ENCODE measurements at places on chromosomes 4 and X.

GRCh38 chr4:121822796-121823504 lies 733 bp downstream of the CCNA2 start:
- DNase-seq = no peak

DNA sequence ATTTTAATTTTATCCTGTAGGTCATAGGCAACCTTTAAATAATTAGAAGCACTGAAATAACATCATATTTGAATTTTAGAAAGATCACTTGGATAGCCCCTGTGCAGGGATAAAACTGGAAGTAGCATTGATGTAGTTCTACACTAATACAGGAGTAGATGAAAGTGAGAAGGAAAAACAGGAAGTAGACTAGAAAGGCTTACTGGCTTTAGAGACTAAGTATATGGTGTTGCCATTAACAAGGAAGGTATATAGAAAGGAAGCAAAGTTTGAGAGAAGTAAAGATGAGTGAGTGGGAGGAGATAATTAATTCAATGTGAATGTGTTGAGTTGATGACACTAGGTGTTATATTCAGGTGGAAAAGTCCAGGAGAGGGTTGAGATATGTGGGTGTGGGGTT lies 73.1 kb upstream of the EPGN start:
- no peak for DNase-seq

GRCh38 chr4:48554606-48555005 lies 64.6 kb downstream of the ZAR1 start:
- DNase-seq = no peak

DNA sequence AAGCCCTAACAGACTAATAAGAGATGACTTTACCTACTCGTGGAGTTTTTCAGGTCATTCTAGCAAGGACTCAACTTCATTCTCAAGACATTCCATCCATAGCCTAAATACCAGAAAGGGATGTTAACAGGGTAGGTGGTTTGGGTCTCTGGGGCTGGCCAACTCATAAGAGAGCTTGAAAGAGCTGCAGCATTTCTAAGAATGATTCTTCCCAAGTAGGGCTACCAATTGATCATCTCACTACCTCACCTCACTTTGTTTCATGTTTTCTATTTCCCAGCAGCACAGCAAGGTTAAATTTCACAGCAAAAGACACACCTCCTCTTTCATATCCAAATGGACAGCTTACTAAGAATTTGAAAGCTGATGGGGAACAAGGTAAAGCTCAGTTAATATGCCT lies 614.8 kb upstream of the DIPK2B start:
- DNase-seq = no peak

GRCh38 chr4:56704089-56704871 lies 23.2 kb upstream of the HOPX start:
- DNase-seq = no peak

- DNase-seq = peak; percentile 46
These were observed 244.2 kb upstream of the MAB21L2 start for GRCh38 chr4:150337734-150338133.

DNA sequence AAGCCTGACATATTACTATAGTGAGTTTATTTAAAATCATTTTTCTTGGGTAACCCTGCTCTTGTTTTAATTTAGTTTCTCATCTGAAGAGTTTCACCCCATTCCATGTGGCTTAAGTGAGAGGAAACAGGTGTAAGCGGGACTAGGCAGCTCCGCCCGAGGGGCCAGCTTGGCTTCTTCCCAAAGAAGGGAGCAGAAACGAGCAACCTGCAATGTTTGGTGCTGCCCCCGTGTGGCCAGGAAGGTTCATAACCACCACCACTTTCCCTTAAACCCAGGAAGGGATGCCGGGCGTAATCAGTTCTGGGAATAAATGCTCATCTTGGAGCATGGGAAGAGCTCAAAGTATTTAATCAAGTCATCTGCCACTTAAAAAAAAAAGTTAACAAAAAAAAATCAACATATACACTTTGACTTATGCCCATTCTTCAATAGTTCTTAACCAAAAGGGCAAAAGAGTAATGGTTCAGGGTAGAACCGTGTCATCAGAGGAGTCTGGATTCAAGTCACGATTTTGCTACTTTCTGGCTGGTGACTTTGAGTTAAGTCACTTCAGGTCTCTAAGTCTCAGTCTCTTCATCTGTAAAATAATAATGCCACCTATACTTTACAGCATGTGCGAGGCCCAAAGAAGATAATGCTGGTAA lies 147.9 kb downstream of the NSUN7 start:
- peak; percentile 19 for DNase-seq

DNA sequence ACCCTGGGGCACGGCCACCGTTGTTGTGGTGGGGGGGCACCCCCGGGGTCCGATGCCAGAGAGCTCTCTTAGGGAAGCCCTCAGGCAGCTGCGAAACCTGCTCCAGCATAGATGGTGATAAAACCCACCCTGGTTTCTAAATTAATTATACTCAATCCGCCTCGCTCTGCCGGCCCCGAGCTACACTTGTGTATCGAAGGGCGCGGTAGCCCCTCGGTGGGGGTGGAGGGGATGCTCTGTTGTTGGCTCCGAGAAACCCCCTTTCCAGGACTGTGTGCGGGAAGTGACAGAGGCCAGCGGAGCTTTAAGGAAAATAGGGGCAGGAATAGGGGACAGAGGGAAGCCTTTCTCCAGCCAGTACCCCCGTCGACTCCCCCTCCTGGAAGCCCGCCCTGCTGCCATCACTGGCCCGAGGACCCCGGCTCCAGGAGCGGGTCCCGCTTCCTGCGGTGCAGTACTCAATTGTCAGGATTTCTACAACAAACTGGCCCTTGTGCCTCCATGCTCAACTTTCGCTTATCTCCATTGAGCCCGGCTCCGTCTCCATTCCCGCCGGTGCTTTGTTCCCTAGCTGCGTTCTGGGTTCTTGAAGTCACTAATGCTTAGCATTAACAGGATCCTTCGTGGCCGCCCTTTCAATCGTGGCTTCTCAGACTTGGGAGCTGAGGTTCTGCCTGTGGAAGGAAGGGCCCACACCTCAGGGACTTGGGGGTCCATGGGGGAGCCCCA lies 408.2 kb downstream of the BCOR start:
- no peak for DNase-seq

- no peak for DNase-seq
These were observed 154.5 kb upstream of the SLC4A4 start for GRCh38 chr4:71184195-71184781.

GRCh38 chrX:5113128-5113527 lies 1115.5 kb downstream of the NLGN4X start:
- DNase-seq = no peak

GRCh38 chrX:55783723-55784122 lies 66.2 kb downstream of the RRAGB start:
- DNase-seq = no peak

DNA sequence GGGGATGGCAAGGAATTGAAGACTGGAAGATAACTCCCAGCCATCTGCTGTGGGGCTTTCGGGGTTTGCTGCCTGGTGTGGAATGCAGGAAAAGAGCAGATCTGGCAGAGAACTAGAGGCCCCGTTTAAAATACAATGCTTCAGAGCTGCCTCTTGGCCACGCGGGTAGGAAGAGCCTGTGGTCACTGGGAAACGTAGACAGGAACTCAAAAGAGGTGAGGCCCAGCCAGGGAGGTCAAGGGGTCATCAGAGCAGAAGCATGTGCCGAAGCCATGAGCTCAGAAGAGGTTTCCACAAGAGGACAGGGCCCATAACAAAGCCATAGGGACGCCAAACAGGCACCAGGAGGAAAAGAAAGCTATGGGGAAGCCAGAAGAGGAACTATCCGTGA lies 14.5 kb upstream of the STS start:
- no peak for DNase-seq

DNA sequence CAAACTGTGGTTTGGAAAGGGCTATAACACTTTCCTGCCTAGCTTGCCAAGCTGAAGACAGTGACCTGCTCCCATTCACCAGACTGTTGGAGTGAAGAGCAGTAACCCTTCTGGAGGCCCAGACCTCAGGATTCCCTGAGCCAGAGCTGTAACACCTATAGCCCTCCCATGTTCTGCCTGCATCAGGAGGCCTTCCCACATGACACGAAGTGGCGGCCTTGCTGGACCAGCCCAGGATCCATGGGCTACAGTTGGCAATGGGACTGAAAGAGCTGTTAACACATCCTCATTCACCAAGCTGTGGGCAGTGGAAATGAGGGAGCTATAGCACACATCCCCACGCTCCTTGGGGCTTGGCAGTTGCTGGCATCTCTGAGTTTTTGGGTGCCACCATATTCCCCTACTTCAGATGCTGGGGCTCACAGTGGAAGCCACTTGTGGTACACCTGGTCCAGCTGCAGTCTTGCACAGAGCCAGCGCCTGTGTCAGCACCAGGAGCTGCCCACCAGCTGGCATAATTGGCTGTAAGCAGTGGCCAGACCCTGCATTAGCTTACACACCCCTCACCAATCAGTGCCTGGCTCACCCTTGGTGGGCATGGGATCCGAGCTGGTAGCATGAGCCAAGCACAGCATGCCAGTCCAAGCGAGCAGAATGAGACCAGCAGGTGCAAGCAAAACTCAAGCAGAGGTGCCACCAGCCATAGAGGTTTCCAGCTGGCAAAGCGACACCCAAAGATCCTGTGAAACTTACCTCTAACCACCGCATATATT lies 1029.3 kb downstream of the TECRL start:
- DNase-seq = no peak

DNA sequence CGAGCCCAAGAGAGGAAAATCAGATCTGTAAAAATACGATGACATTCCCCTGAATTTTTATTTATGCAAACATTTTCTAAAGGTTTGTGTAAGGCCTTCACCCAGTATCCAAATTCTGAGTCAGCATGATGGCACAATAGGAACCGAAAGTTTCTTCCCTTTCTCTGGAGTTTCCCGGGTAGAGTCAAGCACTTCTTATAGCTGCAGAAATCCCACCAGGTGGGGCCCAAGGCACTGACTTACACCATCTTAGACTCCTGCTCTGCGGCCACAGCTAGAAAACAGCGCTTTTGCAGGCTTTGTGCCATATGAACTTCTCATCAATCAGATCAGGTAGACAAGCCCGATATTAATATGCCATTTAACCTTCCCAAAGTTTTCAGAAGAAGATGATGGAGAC lies 13.4 kb downstream of the LEF1 start:
- no peak for DNase-seq

DNA sequence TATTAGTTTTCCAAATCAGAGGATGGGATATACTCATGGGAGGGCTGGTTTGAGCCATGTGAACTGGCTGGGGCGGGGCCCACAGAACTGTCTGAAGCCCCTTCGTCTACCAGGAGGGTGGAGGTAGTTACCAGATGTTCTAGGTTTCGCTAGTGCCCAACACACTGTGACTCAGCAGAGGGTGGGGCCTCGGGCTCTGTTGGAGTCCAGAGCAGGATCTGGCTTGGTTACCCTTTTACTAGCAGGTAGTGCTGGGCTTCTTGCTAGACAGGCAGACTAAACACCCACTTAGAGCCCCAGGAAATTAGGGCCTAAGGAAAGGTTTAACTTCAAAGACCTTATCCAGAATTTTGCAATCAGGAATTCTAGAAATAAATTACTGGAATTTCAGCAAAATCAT lies 56.2 kb upstream of the CHRDL1 start:
- DNase-seq = no peak

DNA sequence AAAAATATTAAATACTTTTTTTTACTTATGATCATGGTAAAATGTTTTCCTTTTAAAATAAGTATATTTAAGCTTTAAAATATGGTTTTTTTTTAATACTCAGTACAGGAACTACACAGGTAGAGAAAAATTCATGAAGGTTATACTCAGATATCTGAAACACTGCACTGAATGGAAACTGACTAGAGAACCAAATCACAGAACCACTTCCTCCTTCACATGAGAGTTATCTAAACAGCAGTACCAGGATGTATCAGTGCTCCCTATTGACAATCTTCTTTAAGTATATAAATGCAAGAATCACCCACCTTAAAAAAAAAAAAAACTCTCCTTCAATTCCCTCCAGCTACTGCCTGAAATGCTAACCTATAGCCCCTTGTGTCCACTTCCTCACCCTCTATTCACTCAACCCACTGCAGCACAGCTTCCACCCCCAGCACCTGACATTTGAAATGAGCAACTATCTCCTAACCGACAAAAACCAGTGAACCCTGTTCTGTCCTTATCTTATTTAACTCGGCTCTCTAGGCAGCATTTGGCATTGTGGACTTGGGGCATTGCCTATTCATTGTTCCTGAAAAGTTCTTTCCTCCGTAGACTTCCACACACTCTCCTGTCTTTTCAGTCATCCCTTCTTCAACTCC lies 9.1 kb downstream of the SLC7A3 start:
- no peak for DNase-seq

DNA sequence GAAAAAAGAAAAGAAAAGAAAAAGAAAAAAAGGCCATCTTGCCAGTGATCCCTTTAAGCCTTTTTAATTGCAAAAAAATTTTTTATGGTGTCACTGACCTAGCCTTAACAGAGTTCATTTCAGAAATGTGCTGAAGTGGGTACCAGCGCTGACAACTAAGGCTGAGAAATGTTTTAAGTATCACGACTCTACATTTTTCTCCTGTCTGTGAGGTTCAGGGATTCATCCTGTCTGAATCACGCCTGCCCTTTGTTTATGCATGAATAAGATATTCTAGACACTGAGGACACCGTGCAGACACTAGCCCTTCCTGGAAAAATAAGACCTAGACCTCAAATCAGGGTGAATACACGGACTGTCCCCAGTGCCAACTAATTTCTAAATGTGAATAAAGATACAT lies 154.4 kb upstream of the NOCT start:
- no peak for DNase-seq

DNA sequence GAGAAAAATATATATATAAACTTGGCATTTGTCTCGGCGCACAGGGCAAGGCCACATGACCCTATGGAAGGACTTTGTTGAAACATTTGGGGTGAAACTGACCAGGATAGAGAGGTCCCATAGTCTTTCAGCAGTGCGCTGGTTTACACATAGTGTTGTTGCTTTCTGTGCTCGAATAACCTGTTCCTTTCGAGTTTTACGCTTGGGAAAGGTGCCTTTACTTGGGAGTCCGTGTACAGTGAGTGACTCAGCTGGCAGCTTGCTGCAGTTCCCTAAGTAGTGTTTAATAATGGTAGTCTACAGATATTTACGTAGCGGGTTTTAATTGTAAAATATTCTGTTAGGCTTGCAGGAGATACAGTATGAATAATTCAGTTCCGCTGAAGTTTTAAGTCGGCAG lies 578 bp downstream of the APOOL start:
- DNase-seq = no peak

- no peak for DNase-seq
These were observed 112.5 kb downstream of the SCLT1 start for GRCh38 chr4:128980816-128981326.

DNA sequence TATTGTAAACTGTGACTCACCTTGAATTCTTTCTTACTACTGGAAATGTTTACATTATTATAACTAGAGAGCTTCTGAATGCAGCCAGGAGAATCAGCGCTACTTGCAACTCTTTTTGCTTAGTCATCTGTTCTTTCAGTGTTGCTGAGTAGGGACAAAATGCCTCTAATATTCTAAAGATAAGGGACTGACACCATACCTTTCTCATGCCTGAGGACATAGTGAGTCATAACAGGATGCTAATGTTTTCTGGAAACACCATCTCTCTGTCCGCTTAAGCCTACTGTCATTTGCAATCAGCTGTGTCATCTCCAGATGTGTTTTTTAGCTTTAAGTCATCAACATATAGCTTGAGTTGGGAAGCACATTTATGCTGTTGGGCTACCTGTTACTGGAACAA lies 108.3 kb downstream of the QRFPR start:
- DNase-seq = no peak
